ENCODE measurements at places on chromosomes 7 and 10.
A peak's percentile ranks its signal among the peaks of the same experiment; 100 is the strongest.

DNA sequence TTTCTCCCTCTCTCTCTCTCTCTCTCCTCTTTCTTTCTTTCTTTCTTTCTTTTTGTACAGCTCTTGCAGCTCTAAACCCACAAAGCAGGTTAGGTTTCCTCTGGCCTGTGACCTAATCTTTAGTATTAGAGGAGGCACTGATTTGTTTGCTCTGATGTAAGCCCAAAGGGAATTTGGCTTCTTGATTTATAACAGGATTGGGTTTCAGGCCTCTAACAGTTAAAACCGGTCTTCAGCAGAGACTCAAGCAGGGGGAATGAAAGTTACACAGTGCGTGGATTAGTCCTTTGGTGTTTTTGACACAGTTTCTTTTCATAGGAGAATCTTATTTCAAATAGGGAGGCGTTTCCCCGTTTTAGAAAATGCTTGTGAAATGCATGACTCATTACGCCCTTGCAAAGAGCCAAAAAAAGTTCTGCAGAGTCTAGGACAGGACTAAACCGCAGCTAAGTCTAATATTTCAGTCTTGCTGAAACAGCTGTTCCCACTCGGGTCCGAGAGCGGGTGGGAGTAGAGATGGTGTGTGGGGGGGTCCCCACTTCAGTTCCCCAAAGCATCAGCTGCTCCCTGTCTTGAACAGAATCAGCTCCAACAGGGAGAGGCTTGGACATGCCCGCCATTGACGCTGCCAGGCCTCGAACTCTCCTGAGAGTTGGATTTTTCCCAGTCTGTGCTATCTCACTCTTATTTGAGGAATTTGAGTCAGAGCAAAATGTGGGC, 296.5 kb upstream of the PITRM1 start:
- DNase-seq = no peak

GRCh38 chr10:110269374-110270318, 35.1 kb downstream of the SMNDC1 start:
- DNase-seq = no peak

DNA sequence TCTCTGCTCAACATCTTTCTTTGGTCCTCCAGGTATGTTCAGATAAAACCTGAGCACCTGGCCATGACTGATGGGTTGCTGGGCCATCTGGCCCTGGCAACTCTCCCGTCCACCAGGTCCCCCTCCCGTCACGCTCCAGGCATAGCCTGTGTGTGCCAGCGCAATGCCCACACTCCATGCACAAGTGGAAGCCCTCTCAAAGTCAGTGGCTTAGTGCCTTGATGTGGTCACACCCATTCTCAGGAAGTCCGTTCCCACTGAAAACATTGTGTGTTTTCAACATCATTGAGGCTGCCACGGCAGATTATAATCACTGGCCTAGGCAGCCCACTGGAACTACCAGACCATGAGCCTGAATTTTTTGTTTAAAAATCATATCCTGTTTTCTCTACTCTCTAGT, 170.6 kb upstream of the LANCL2 start:
- DNase-seq = no peak

GRCh38 chr7:3399858-3400257, 98.8 kb downstream of the SDK1 start:
- DNase-seq = peak; percentile 51

- DNase-seq = no peak
Measured at GRCh38 chr7:106344211-106344610, 59.4 kb upstream of the NAMPT start.

DNA sequence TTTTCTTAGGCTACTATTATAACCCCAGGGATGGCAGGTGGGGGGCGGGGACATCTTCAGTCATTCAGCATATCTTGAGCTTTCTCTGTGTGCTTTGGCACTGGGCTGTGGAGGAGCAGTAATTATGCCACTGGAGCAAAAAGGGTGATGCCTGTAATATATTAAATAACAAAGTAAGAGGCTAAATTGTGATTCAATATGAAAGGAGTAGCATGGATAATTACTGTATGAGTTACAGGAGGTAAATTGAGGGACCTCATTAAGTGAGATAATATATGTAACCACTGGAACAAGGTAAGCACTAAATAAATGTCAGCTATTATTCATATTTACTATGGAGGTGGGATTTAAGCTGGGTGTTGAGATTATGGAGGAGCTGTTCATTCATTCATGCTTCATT, 3.3 kb upstream of the STN1 start:
- DNase-seq = no peak
